T-helper 17 cell (primary cell): ENCODE measurements at places on chromosomes 4 and X.

GRCh38 chr4:55355555-55355954 is 9.5 kb downstream of the SRD5A3 start:
- no peak for DNase-seq

GRCh38 chr4:47271291-47271690 is 192.2 kb downstream of the COMMD8 start:
- DNase-seq = no peak

DNA sequence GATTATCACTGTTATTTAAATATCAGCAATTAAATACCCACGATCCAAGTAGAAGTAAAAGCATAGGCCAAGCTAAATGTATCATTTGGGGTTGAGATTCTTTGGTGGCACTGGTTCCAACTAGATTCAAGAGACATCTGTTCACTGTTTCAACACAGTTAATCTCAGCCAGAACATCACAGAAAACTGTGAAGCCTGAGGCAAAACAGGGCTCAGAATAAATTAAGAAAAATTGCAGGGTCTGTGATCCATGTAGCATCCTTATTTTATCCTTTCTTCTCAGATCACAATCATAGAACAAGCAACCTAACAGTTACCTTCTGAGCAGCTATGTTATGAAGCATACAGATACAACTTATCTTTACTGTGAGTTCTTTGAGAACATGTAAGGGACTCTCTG is 23.7 kb downstream of the YTHDC1 start:
- DNase-seq = no peak

DNA sequence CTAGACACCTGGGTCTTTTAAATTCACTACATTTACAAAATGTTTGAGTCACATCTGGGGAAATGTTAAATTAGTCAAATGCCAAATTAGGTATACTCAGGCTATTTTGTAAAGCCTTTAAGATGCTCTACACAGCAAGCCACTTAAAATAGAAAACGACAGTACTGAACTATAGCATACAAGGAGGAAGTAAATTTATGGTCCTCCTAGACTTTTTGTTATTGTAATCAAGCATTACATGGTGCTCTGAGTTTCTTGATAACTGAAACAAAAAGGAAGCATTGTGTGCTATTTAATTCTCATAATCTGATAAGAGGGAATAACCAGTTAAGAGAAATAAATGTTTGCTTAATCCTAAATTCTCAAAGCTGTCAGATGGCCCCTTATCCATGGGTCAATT is 46.2 kb downstream of the SLC9A7 start:
- DNase-seq = no peak

DNA sequence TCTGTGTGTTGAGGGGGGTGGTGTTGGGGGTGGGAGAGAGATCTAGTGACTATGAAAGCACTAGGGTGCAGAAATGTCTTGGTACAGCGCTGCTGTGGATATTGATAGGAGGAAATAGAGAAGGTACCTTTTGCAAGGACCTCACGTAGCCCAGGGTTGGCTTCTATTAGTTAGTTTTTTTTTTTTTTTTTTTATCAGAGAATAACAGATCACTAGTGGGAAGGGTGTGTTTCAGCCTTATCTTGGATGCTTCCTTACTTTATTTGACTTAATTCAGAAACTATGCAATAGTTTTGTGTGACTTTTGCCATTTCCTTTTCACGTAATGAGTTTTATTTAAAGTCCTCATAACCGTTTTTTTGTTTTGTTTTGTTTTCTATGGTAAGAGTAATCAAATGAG is 16.4 kb upstream of the PGRMC2 start:
- DNase-seq = no peak

DNA sequence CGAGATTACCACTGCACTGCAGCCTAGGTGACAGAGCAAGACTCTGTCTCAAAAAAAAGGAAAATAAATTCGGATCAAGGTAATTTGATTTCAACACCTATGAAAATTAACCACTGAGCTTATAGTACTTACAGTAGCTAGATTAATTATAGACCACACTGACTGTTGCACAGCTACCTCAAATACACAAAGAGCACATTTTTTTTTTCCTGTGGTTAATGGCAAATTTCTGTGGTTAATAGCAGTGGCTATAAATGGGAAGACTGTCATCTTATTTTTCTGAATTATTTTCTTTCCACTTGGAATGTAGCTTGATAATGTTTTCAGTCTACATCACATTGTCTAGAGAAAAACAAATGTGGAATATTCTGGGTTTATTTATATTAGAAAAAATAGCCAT is 1661.6 kb upstream of the PCDH7 start:
- no peak for DNase-seq

- no peak for DNase-seq
Observed at GRCh38 chr4:120921456-120922380, 808 bp downstream of the PRDM5 start.

GRCh38 chr4:185722029-185722316 is 90.0 kb downstream of the SORBS2 start:
- DNase-seq = no peak

DNA sequence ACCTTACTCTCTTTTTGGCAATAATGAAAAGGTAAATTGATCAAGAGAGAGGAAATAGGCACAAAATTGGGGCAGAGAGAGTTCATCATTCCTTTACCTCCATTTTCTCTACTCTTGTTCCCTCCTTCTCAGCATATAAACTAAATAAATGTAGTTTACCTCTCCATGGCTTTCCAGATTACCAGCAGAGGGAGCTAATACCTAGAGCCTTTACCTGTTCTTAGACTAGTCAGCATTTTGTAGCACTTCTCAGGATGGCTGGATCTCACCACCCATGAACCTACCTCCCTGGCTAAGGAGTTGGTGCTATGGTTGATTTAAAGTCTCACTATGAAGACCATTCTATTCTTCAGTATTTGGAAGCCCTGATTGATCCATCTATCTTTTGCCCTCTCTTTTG is 15.7 kb downstream of the OFD1 start:
- DNase-seq = no peak

- DNase-seq = no peak
Observed at GRCh38 chrX:44432641-44433040, 89.2 kb upstream of the EFHC2 start.

- DNase-seq = no peak
Observed at GRCh38 chrX:8647176-8647575, 84.8 kb downstream of the ANOS1 start.

- DNase-seq = no peak
Observed at GRCh38 chrX:109635146-109635545, 10.2 kb upstream of the KCNE5 start.

DNA sequence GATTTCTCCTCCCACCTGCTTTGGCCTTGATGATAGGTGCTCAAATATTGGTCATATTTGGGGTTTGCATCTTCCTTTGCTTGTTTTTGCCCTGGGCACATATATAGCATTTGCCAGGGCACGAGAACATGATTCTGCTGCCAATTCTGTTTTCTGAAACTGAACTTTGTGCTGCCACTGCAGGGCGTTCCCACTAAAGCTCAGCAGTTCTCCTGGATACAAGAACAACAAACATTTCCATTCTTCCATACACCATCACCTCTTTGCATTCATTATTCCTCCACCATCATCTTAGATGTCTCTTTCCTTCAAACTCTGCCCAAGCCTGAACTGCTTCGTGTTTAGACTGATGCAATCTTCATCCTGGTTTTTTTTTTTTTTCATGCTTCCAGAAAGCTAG is 36.3 kb upstream of the GATB start:
- no peak for DNase-seq

DNA sequence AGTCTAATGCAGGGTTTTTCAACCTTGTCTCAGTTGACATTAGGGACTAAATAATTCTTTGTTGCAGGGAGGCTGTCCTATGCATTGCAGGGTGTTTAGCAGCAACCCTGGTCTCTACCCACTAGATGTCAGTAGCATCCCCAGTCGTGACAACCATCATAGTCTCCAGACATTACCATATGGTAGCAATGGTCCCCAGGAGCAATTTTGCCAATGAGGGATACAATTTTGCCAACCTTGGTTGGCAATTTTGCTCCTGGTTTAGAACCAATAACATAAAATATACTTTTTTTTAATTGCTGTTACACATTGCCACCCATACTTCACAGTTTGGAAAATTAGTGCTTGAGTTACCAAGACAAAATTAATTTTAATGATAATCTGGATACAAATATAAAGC is 6.0 kb downstream of the EREG start:
- no peak for DNase-seq

GRCh38 chr4:174467107-174467506 is 55.2 kb downstream of the HPGD start:
- DNase-seq = no peak

GRCh38 chrX:153782871-153783270 is 2.0 kb downstream of the SRPK3 start:
- DNase-seq = no peak

DNA sequence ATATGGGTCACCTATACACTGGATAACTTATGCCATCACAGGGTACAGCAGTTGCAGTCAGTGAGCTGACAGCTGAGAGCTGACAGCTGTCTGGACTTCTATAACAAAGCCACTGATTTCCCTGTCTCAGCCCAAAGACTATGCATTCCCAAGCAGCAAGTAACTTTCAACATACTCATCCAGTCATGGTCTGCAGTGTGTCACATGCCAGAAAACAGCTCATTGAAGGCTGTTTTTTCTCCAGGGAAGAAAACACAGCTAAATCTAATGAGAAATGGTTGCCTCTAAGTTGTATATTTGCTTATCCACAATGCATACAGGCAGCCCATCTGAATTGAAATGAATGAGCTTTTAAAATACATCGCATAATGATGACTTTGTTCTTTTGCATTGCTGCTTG is 6.3 kb downstream of the KIAA1210 start:
- no peak for DNase-seq

- DNase-seq = no peak
Observed at GRCh38 chr4:122604146-122604545, 16.7 kb downstream of the IL21 start.

DNA sequence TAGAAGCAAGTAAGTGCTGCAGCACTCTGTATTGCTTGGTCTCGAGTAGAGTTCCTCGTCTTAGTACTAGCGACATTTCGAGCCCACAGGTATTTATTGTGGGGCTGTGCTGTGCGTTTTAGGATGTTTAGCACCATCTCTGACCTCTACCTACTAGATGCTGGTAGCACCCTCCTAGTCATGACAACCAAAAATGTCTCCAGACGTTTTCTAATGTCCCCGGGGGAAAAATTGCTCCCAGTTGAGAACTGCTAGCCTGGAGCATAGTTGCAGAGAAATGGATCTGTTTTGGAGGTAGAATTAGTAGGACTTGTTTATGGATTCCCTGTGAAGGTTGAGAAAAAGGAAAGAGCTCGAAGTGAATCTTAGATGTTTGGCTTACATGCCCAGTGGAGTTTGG is 287.2 kb downstream of the TENM3 start:
- DNase-seq = no peak

DNA sequence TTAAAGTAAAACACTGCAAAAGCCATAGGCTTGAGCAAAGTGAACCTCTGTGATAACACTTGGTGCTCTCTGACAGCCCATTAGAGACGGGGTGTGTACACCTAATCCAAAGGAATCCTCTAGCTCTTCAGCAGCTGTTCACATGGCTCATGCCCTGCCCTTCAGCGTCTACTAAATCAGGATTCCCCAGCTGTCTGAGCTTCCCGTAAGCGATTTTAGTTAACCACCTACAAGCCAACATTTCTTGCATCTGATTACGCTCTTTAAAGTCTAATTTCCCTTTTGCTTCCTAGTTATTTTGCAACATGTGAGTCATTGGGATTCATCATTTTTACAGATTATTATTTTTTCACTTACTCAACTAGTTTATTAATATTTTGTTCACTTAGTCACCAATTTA is 6.5 kb downstream of the DMD start:
- no peak for DNase-seq

DNA sequence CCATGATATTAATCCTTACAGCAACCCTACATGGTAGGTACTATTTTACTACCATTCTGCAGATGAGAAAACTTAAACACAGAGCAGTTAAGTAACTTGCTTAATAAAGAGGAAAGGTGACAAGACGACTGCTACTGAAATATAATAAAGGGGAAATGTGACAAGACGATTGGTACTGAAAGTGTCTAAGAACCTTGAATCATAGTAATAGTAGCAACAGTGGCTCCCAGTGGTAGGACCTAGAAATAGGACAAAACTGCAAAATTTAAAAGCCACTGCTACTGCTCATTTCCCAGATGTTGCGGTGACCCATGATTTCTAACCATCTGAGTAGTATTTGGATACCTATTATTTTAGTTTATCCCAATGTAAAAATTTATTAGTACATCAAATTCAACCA is 89.5 kb downstream of the TASL start:
- no peak for DNase-seq

- DNase-seq = no peak
Observed at GRCh38 chr4:103018391-103019307, 856 bp downstream of the SLC9B1 start.

DNA sequence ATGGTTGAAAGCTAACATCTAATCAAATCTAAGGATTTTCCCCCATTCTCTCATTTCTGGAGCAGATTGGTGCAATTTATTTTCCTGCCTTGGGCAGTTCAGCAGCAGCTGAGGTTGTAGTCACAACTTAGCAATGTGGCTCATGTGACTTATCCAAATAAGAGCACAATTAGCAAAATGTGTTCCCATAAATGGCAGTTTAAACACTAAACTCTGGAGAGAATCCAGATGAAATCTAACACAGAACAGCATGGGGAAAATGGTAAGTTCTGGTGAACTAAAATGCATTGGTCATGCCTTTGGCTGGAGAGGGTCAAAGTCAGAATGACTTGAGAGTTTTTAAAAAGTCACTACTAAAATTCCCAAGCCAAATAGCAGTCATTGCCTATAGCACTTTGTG is 422.6 kb upstream of the DIPK2B start:
- DNase-seq = no peak
